Esophagus squamous epithelium (tissue), 5 donors: ENCODE measurements at places on chromosomes 7 and 10.

- DNase-seq, result no peak
Observed at GRCh38 chr10:43901302-43901701, 252.6 kb upstream of the ZNF32 start.

- no peak for DNase-seq
Observed at GRCh38 chr7:103857435-103857834, 132.0 kb downstream of the RELN start.

DNA sequence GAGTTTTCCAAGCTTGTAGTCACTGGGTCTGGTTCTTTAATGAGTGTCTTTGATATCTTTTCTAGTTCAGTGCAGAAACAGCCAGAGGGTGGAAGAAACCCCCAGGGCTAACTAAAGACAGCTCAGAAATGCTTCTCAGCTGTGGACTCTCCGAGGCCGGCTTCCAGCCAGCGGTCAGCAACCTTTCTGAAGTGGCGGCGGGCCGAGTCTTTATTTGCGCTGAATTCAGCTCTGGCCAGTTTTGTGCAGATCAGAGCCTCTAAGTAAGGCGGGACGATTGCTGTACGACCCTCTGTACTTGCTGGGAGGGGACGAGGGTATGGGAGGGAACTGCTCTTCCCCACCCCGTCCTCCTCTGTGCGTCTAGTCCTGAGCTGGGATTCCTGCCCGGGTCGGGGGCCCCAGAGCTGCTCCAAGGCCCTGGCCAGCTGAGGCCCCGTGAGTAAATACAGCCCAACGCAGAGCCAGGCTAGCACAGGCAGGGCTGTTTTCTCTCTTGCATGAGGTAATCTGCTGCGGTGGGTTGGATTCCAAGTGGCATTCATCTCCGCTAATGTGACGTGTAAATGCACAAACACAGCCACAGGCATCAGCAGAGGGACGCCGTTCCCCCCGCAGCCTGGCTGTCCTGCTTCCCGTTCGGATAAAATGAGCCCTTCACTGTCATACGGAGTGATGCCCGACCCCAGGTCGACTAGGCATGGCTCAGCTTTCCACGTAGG, 159.8 kb downstream of the PIP4K2A start:
- DNase-seq, result no peak

DNA sequence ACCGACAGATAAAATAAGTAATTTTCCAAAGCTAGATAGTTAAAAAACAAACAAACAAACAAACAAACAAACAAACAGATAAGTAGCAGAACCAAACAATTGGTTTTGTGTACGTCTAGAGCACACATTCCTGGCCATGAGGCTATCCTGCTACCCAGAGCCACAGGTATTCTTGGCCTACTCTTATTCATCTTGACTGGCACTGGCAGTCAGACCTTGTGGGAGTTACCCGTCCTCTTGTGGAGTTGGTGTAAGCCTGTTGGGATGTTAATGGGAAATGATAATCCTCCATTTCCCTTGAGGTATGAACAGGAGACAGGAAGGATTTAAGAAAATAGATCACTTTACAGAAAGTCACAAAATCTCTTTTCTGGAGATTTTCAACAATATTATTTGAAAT, 142.4 kb upstream of the MEOX2 start:
- no peak for DNase-seq

DNA sequence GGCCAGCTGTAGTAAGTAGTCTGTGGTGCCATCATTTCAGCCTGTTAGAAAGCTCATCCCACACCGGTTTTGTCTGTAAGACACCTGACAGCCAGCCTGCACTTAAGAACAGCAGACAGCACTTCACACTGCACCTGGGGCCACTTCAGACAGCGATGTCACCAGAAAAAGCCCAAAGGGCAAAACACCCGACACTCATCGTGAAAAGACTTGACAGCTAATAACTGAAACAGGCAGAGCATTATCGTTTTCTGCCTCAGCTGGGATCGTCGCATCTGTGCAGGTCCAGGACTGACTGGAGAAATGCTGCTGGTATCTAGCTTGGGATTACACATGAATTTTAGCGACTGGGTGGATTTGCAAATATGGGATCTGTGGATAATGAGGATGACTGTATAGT, 16.8 kb upstream of the LAT2 start:
- no peak for DNase-seq

- no peak for DNase-seq
Observed at GRCh38 chr7:159114981-159115380, 29.7 kb downstream of the VIPR2 start.

- DNase-seq, result no peak
Observed at GRCh38 chr10:129933456-129934092, 30.5 kb downstream of the EBF3 start.

GRCh38 chr7:156950381-156950858, 908 bp downstream of the NOM1 start:
- DNase-seq, result no peak

GRCh38 chr10:29712108-29712507, 77.3 kb upstream of the SVIL start:
- no peak for DNase-seq

GRCh38 chr7:139871331-139871730, 42.3 kb downstream of the TBXAS1 start:
- DNase-seq, result no peak

- DNase-seq, result no peak
Observed at GRCh38 chr10:79234391-79235315, 112.6 kb upstream of the PPIF start.

- DNase-seq, result no peak
Observed at GRCh38 chr7:99095698-99096097, 48.2 kb downstream of the SMURF1 start.

DNA sequence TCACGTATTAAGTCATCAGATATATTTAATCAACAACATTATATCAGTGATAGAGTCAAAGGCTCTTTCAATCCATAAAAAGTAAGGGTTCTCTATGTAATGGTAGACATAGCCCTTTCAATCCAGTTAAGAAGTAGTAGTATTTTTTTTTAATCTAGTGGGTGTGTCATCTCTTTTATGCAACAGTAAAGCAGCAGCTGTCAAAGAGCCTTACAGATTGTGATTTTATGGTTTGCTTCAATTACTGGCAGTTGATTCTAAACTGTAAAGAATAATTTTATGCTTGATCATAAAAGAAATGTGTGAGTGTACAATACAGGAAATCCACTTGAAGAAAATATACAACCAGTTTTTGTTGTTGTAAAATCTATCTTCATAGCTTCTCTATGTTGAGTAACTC, 902.6 kb upstream of the MBL2 start:
- no peak for DNase-seq

DNA sequence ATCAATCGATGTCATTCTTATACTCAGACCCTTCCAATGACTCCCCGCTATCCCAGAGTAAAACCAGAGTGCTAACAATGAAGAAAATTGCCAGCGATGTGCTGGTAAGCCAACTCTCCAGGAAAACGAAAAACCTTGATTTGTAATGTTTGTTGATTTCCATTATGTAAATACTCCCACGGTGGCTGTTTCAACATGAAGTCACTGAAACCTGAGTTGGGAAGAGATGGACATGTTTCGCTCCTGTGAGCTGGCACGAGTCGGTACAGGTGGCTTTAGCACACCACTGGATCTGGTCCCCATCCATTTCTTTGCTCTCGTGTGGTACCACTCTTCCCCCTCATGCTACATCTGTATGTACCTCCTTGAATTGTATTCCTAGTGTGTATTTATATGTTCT, 52.9 kb downstream of the AP3M1 start:
- DNase-seq, result no peak

GRCh38 chr10:49649294-49649693, 30.2 kb upstream of the C10orf53 start:
- no peak for DNase-seq

GRCh38 chr10:80444124-80444523, 10.0 kb upstream of the TSPAN14 start:
- no peak for DNase-seq

DNA sequence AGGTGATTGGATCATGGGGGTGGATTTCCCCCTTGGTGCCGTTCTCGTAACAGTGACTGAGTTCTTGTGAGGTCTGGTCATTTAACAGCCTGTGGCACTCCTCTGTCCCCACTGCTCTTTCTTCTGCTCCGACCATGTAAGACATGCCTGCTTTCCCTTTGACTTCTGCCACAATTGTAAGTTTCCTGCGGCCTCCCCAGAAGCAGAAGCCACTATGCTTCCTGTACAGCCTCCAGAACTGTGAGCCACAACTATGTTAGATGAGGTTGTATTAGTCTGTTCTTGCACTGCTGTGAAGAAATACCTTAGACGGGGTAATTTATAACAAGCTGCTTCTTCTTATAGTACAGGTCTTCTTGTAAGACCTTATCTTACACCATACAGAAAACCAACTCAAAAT, 241.7 kb upstream of the KLF14 start:
- no peak for DNase-seq

- no peak for DNase-seq
Observed at GRCh38 chr7:113875224-113875623, 43.6 kb downstream of the PPP1R3A start.

- no peak for DNase-seq
Observed at GRCh38 chr7:93179173-93179572, 31.0 kb upstream of the SAMD9L start.

- no peak for DNase-seq
Observed at GRCh38 chr7:24800667-24801066, 43.4 kb upstream of the GSDME start.

DNA sequence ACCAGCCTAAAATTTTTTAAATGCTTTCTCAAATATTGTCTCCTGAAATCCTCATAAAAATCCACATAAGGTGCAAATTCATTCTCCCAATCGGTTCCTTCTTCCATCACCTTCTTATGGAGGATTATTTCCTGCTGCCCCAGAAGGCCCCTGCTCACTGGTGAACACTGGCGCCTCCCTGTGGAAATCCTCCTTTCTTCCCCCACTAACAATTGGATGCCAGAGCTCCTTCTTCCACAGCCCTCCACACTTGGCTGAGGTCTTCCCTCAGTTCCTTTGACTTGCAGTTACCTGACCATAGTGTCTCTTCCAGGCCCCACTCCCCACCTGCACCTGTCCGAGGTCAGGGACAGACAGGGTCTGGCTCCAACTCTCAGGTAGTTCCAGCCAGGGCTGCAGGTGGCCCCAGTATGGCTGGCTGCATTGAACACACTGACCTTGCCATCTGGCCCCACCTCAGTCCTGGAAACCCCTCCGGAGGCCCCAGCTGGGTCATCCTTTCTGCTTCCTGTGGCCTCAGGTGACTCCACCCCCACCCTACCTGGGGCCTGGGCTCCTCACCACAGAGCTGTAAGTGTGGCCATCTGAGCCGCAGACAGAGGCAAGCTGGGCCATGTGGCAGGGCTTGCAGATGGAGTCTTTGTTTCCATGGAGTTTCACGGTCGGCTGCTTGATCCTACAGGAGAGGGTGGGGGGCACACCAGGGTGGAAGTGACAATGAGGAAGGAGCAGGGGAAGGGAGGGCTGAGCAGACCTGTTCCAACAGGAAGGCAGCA, 18.4 kb downstream of the SPOCK2 start:
- no peak for DNase-seq

GRCh38 chr10:59892697-59893096, 13.7 kb downstream of the CCDC6 start:
- DNase-seq, result no peak

DNA sequence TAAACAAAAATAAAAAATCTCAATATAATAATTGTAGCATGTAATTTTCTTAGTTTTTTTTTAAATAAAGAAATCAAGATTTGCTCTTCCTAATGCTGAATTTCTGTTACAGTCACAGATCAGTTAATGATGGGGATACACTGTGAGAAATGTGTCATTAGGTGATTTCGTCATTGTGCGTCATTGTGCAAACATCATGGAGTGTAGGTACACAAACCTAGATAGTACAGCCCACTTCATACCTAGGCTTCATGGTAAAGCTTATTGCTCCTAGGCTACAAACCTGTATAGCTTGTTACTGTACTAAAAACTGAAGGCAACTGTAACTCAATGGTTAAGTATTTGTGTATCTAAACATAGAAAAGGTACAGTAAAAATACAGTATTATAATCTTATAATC, 74.4 kb upstream of the LSM8 start:
- DNase-seq, result no peak

DNA sequence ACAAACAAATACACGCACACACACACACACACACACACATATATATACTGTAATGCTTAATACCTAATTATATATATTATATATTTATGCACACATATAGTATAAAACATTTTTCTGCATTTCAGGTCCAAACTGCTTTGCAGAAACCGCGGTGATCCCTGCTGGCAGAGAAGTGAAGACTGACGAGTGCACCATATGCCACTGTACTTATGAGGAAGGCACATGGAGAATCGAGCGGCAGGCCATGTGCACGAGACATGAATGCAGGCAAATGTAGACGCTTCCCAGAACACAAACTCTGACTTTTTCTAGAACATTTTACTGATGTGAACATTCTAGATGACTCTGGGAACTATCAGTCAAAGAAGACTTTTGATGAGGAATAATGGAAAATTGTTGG, 138.5 kb downstream of the VWC2 start:
- DNase-seq, result no peak

DNA sequence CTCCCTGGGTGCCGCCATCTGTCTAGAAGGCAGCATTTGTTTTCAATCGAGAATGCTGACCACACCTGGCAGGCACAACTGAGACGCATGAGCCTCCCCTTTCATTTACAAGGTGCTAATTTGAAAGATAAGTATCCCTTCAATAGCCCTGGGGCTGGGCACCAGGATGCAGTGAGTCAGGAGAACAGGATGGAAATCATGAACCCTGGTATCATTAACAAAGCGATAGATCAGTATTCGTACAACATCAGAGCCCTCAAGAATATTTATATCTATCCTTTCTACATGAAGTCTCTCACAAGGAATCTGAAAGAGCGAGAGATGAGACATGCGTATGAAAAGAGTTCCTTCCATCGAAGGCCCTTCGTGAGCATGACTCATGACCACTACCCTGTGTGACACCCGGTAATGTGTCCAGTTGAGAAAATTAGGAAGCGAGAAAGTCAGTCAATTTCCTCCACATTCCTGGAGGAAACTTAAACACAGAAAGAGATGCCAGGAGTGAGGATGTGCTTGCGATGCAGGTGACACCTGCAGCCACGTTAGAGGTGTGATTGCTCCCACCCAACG, 123.1 kb upstream of the PITRM1 start:
- no peak for DNase-seq

DNA sequence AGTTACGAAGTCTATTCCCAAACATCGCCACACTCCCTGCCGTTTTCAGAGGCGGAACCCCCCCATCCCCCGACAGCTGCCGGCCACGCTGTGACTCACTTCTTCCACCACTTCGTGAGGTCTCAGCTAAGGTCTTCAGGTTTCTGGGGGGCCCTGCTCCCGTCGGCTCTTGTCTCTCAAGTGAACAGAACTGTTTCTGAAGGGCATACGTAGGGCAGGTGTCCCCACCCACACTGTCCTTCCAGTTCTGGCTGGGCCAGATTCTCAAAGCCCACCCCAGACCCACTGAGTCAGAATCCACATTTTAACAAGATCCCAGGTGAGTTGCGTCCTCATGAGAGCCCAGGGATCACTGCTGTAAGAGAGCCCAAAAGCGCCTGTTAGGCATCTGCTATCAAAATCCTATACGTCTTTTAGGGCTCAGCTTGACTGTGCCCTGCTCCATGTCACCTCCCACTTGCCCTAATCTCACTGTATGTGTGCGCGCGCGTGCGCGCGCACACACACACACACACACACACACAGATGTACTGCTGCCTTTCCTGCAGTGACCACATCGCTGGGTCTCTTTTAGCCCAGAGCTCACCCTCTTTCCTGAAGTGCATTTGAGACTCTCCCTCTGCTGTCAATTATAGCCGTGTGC, 78.8 kb downstream of the PROSER2 start:
- no peak for DNase-seq

GRCh38 chr7:51644216-51644615, 327.6 kb upstream of the COBL start:
- DNase-seq, result no peak
